ENCODE measurements at places on chromosomes 12 and 14.

- DNase-seq, result peak; percentile 69
These were observed 12.4 kb upstream of the DPF3 start for GRCh38 chr14:72906316-72906715.

GRCh38 chr14:21043974-21044618 lies 1.9 kb downstream of the RNASE7 start:
- no peak for DNase-seq

- peak; percentile 49 for DNase-seq
These were observed 57.3 kb downstream of the NRXN3 start for GRCh38 chr14:78227248-78228077.

GRCh38 chr12:68972595-68972994 lies 39.6 kb upstream of the CPM start:
- DNase-seq, result peak; percentile 31

- no peak for DNase-seq
These were observed 1.3 kb downstream of the DDX51 start for GRCh38 chr12:132142679-132143335.

DNA sequence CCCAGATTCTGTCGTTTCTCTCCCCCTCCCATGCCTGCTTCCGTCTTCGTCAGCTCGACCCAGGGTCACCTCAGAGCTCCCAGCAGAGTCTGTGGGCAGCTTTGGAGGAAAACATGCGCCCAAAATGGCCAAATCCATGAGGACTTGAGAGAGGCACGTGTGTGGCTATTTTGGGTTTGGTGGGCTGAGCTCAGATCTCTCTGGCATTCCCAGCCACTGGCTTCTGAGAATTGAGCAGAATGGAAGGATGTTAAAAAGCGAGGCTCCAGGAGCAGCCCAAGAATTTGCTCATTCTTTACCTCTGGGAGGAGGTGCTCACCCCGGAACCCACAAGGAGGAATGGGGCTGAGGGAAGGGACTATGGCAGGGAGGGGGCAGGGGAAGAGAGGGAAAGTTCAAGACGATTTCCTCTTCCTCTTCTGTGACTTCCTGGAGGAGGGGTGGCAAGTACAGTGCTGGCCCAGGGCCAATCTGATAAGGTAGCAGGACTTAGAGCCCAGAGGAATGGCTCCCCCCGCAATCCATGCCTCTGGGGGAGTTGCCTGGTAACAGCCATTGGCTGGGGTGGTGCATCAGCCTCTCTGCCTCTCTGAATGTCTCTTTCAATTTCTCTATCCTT lies 20.1 kb downstream of the TSPAN9 start:
- no peak for DNase-seq

DNA sequence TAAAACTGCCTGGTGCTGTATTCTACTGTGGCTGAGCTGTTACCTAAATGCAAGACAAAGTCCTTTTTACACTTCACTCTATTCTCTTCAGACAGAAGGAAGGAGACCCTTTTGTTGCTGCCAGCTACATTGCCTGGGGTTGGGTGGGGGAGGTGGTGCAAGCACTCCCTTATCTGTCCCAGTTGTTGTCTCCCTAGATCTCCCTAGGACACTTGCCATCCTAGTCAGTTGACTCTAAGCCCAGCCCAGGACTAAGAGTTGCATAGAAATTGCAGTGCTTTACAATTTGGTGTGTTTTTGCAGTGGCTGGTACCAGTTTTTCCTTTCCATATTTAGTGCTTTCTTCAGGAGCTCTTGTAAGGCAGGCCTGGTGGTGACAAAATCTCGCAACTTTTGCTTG lies 35.1 kb downstream of the SCYL2 start:
- DNase-seq, result no peak

- DNase-seq, result no peak
These were observed 9.2 kb downstream of the FAR2 start for GRCh38 chr12:29158115-29158763.

Measured in fibroblast of mammary gland (primary cell).